ENCODE measurements at places on chromosomes 5 and 9. TPM values are rescaled to one million over a fixed set of nuclear protein-coding genes. Genes with fewer than 3 reads are reported as not detected.

The PCDHA1 gene
- not detected for total RNA-seq

The SGCD gene
- not detected for total RNA-seq

The PKD2L2 gene
- total RNA-seq: not detected

DNA sequence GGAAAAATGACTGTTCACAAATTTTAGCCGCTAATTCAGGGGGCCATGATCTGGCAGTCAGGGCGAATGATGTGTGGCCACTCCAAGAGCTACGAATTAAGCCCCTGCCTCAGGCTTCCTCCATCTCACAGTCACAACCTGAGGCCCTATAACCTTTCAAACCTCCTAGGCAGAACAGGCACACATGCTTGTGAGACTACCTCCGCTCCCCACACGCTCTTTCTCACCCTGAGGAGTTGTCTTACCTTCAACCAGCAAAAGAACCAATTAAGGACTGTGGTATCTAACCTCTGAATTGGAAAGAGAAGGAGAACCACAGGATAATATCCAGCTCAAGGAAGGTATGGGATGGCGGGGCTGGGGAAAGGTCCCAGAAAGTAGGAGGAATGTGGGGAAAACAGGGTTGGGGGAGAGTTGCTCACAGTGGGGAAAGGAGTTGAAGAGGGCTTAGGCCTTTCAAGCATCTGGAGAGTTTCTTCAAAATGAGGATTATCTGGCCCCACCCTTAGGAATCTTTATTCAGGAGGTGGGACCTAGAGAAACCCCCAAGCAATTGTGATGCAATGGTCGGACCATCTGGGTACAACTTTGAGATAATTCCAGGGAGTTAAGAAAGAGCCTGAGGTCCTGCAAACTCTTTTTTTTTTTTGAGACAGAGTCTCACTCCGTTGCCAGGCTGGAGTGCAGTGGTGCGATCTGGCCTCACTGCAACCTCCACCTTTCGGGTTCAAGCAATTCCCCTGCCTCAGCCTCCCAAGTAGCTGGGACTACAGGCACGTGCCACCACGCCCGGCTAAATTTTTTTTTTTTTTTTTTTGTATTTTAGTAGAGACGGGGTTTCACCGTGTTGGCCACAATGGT lies 5.5 kb downstream of the PCDH1 start:
- no peak for DNase-seq

DNA sequence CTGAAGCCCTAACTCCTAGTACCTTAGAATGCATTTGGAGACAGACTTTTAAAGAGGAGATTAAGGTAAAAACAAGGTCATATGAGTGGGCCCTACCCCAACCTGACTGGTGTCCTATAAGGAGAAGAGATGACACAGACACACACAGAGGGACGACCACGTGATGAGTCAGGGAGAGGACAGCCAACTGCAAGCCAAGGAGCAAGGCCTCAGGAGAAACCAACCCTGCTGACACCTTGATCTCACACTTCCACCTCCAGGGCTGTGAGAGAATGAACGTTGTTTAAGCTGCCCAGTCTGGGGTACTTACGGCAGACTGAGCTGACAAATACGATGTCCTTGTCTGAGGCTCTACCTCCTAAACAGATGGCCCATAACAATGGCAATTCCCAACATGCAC lies 93.6 kb downstream of the ROR2 start:
- DNase-seq: no peak

- DNase-seq: no peak
Observed at GRCh38 chr5:33852319-33852718, 39.5 kb downstream of the ADAMTS12 start.

The PIP5K1B gene
- total RNA-seq: 56.6 TPM

GRCh38 chr9:134162926-134163370 lies 1.4 kb downstream of the RNU6ATAC start:
- no peak for DNase-seq

GRCh38 chr9:113526231-113526746 lies 62.8 kb downstream of the RGS3 start:
- DNase-seq: no peak

GRCh38 chr9:75432386-75432785 lies 344.1 kb downstream of the OSTF1 start:
- DNase-seq: no peak

The TAF11L2 gene
- total RNA-seq: not detected

- DNase-seq: no peak
Observed at GRCh38 chr5:176166427-176166826, 71.8 kb upstream of the SIMC1 start.

GRCh38 chr9:33480106-33480505 lies 6.4 kb upstream of the NOL6 start:
- DNase-seq: no peak

The ATG10 gene
- 5.8 TPM for total RNA-seq

DNA sequence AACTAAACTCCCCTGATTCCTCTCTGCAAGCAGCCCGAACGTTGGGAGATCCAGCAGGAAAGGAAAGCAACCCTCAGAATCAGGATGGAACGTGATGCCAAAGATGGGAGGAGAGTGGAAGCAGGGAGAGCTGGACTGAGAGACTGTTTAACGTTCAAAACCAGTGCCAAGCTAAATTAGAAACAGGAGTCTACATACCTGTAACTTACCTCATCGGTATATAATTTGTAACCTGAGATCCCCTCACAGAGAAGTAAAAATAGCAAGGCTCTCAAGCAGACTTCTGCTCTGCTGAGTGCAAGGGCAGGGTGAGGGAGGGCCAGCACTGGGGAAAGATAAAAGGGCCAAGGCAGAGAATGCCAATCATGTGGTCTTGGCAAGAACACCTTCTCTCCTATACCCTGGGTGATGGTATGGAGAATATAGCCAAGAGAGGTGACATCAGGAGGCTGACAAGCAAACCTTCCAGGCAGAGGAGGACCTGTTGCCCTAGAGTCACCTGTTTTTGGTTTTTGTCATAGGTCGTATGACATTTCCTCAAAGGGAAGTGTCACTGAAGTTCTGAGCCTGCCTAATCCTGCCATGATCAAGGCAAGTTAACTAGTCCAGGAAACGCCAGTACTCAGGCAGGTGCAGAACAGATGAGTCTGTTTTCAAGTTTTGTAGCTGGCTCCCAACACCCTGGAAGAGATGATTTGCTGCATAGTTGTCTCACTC lies 472.0 kb downstream of the NFIB start:
- DNase-seq: no peak

The IFNA21 gene
- total RNA-seq: not detected

DNA sequence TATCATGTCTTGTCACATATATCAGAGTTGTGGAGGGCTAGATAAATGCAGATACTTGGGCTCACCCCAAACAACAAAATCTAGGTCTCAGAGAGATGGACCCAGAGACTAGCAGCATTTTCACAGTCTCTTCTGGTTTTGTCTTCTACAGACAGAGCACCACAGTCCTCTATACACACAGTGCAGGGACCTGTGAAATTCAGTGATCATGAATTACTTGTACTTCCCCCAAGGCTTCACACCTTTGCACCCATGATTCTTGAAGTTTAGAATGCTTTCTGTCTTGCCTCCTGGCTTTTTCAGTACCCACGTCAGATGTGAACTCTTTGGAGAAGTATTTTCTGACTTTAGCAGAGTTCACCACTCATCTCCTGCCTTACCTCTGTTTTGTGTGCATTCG lies 371.5 kb upstream of the PRR16 start:
- no peak for DNase-seq

GRCh38 chr5:92002721-92003274 lies 619.7 kb upstream of the ARRDC3 start:
- DNase-seq: no peak

The CCDC180 gene
- total RNA-seq: 1.9 TPM

- no peak for DNase-seq
Observed at GRCh38 chr9:23739753-23740152, 86.3 kb downstream of the ELAVL2 start.

The HTR1A gene
- not detected for total RNA-seq
